ENCODE measurements at places on chromosomes 6 and 20.

DNA sequence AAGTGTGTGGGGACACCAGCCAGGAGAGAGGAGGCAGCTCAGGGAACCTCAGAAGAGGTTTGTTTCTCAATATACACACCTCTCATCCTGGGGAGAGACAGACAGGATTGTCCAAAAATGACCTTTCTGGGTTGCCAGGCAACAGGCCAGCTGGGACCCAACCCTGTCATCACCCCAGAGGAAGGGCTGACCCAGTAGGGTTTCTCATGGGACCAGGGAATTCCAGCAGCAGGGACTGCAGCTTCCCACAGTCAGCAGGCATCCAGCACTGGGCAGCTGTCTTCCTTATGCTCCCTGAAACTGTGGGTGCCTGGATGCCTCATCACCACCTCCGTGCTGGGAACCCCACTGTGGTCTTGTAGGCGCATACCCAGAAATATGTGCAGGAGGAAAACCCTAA, 1.3 kb downstream of the C20orf202 start:
- H3K4me1 ChIP-seq = peaks cover 4% of the 10 kb centered on the region
- DNase-seq = no peak
- no peak overlapping the region for H3K27ac ChIP-seq
- H3K27me3 ChIP-seq = peaks cover 17% of the 10 kb centered on the region
- no peak overlapping the region for H3K4me3 ChIP-seq

DNA sequence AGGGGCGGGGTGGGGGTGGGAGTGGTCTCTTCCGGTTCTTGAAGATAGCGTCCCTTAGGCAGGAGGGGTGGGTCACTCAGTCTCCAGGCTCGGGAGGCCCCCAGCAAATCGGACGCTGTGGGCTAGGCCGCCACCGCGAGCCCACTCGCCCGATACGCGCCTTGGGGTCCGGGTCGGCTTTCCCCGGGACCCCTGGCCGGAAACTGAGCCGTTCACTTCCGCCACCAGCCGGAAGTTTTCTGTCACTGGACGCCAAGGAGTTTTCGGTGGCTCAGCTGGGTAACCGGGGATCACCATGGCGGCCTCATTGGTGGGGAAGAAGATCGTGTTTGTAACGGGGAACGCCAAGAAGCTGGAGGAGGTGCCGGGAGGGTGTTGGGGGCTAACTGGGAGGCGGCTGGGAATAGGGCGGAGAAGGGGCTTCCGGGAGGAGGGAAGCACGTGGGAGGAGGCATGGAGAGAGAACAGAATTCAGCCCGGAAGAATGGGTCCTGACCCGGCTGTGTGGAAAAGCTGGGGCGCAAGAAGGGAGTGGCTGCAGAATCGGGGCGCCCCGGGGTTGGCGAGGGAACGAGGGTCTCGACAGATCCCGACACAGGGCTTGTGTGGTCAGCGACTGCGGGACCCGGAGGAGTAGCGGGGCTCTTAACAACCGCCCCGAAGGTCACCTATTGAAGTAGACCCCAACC, at the start of gene ITPA:
TSS of gene ITPA (plus strand) at position 242 of the 689 bp plus-strand sequence. CDS start at position 296, 54 bp downstream.
- DNase-seq = peak; percentile 50
- no peaks in the 10 kb centered on the region for H3K27me3 ChIP-seq
- H3K27ac ChIP-seq = peak within 1 kb of the TSS; percentile 87
- peak within 1 kb of the TSS; percentile 96 for H3K4me3 ChIP-seq
- peaks cover 16% of the 10 kb centered on the region for H3K36me3 ChIP-seq
- H3K4me1 ChIP-seq = peaks cover 10% of the 10 kb centered on the region

GRCh38 chr20:44097521-44098255, 89.3 kb downstream of the JPH2 start:
- peaks cover 4% of the 10 kb centered on the region for H3K4me1 ChIP-seq
- no peak overlapping the region for H3K4me3 ChIP-seq
- H3K27me3 ChIP-seq = peaks cover 30% of the 10 kb centered on the region
- no peak for DNase-seq
- no peaks in the 10 kb centered on the region for H3K36me3 ChIP-seq

- peaks cover 14% of the 10 kb centered on the region for H3K27me3 ChIP-seq
- H3K4me1 ChIP-seq = peaks cover 4% of the 10 kb centered on the region
- H3K36me3 ChIP-seq = no peaks in the 10 kb centered on the region
Observed at GRCh38 chr6:35168461-35168861, 27.3 kb upstream of the TCP11 start.

- DNase-seq = no peak
- peaks cover 1% of the 10 kb centered on the region for H3K36me3 ChIP-seq
- no peaks in the 10 kb centered on the region for H3K27me3 ChIP-seq
- no peak overlapping the region for H3K4me3 ChIP-seq
- H3K27ac ChIP-seq = peak overlapping the region; percentile 69
- H3K4me1 ChIP-seq = peaks cover 57% of the 10 kb centered on the region
Observed at GRCh38 chr6:137944793-137945498, 77.9 kb downstream of the TNFAIP3 start.

- no peak for DNase-seq
- H3K4me3 ChIP-seq = no peak overlapping the region
- no peak overlapping the region for H3K27ac ChIP-seq
Observed at GRCh38 chr6:83247471-83247870, 54.3 kb downstream of the RWDD2A start.

DNA sequence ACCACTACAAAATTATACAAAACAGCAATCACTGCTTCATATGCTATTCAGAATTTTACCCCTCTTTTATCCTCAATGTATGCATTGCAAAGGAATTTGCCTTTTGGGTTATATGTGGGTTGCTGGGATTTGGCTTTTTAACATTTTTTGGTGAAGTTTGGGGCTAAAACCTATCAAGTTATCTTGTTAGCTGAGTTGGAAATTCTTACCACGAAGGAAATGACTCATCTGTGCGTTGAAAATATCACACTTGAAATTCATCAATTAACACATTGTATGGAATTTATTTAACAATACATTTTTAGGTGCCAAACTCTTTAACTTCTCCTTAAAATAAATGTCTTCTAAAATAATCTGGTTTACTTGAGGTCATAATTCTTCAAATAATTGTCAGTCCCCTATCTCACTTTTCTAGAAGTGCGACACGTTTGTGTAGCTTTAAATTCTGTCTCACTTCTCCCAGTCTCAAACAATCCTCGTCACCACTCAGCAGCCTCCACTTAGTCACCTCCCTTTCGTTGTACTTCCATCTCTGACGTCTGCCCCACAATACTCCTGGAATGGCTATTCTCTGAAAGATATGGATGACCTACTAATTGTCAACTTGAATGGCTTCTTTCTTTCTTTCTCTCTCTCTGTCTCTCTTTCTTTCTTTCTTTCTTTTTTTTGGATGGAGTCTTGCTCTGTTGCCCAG, 88.5 kb downstream of the PHACTR1 start:
- no peak for DNase-seq
- peaks cover 2% of the 10 kb centered on the region for H3K4me1 ChIP-seq
- H3K36me3 ChIP-seq = no peaks in the 10 kb centered on the region
- H3K27ac ChIP-seq = no peak overlapping the region
- H3K27me3 ChIP-seq = peaks cover 6% of the 10 kb centered on the region

GRCh38 chr6:138752017-138752416, 21.6 kb upstream of the CCDC28A start:
- H3K4me3 ChIP-seq = no peak overlapping the region
- no peaks in the 10 kb centered on the region for H3K36me3 ChIP-seq
- H3K4me1 ChIP-seq = no peaks in the 10 kb centered on the region
- H3K27ac ChIP-seq = no peak overlapping the region
- no peak for DNase-seq

- peaks cover 20% of the 10 kb centered on the region for H3K4me1 ChIP-seq
- no peak overlapping the region for H3K4me3 ChIP-seq
- no peaks in the 10 kb centered on the region for H3K36me3 ChIP-seq
- DNase-seq = no peak
- no peaks in the 10 kb centered on the region for H3K27me3 ChIP-seq
Observed at GRCh38 chr6:52548353-52548713, 28.5 kb downstream of the TRAM2 start.

DNA sequence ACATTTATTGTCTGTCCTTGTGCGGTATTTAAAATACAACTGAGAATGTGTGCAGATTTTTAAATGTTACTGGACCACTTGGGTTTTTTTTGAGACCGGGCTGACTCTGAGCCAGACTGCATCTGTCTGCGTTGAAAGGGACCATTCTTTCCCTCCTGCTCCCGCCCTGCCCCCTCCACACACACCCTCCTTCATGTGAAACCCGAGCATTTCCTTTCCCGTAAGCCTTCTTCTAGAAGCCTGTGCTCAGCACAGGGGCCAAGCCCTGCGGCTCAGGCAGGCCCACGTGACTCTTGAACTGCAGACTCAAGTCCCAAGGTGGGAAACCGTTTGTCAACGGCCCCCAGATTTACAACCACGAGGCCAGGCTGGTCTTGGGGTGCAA, 82.7 kb upstream of the FOXC1 start:
- peaks cover 5% of the 10 kb centered on the region for H3K27me3 ChIP-seq
- DNase-seq = no peak
- H3K27ac ChIP-seq = no peak overlapping the region
- H3K4me1 ChIP-seq = peaks cover 44% of the 10 kb centered on the region
- no peaks in the 10 kb centered on the region for H3K36me3 ChIP-seq

- DNase-seq = no peak
- no peaks in the 10 kb centered on the region for H3K27me3 ChIP-seq
- no peak overlapping the region for H3K27ac ChIP-seq
- H3K36me3 ChIP-seq = peaks cover 26% of the 10 kb centered on the region
- H3K4me1 ChIP-seq = peaks cover 4% of the 10 kb centered on the region
Observed at GRCh38 chr20:63701329-63702035, 5.0 kb downstream of the TNFRSF6B start.

GRCh38 chr6:117729613-117730012, 54.3 kb downstream of the NUS1 start:
- H3K27ac ChIP-seq = no peak overlapping the region
- H3K36me3 ChIP-seq = no peaks in the 10 kb centered on the region
- peaks cover 2% of the 10 kb centered on the region for H3K4me1 ChIP-seq
- DNase-seq = no peak

DNA sequence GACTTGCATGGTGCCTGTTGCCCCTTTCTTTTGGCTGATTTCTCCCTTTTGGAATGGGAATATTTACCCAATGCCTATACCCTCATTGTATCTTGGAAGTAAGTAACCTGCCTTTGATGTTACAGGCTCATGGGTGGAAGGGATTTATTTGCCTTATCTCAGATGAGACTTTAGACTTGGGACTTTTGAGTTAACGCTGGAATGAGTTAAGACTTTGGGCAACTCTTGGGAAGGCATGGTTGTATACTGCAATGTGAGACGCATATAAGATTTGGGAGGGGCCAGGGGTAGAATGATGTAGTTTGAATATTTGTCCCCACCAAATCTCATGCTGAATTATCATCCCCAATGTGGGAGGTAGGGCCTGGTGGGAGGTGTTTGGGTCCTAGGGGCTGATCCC, 75.5 kb downstream of the SYCP2 start:
- no peak overlapping the region for H3K27ac ChIP-seq
- no peak for DNase-seq
- no peaks in the 10 kb centered on the region for H3K4me1 ChIP-seq
- H3K36me3 ChIP-seq = no peaks in the 10 kb centered on the region

- H3K4me3 ChIP-seq = peak overlapping the region; percentile 83
- H3K4me1 ChIP-seq = peaks cover 29% of the 10 kb centered on the region
- DNase-seq = no peak
- H3K27ac ChIP-seq = no peak overlapping the region
- peaks cover 53% of the 10 kb centered on the region for H3K27me3 ChIP-seq
Observed at GRCh38 chr6:29627755-29628418, 5.1 kb downstream of the GABBR1 start.

GRCh38 chr20:37928996-37929682, 26.2 kb downstream of the VSTM2L start:
- no peak for DNase-seq
- H3K27ac ChIP-seq = no peak overlapping the region
- no peak overlapping the region for H3K4me3 ChIP-seq
- H3K36me3 ChIP-seq = no peaks in the 10 kb centered on the region
- no peaks in the 10 kb centered on the region for H3K4me1 ChIP-seq

DNA sequence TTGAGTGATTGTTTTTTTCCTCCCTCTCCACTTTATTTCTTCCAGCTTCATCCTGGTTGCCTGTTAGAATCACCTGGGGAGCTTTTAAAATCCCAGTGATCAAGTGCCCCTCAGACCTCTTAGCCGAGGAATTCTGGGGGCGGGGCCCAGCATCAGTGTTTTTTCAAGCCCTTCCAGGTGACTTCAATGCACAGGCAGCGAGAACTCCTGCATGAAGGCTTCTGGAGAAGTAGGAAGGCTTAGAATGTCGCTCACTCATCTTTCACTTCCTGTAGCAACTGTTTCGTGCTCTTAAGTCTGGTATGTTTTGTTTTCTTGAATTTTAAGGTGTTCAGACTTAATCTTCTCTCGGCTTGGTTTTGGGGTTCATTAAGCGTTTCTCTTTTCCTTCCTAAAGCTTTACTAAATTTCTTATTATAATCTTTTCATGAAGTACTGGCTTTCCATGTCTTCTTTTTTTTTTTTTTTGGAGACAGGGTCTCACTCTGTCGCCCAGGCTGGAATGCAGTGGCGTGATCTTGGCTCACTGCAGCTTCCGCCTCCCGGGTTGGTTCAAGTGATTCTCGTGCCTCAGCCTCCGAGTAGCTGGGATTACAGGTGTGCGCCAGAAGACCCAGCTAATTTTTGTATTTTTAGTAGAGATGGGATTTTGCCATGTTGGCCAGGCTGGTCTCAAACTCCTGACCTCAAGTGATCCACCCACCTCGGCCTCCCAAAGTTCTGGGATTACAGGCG, 30.9 kb upstream of the TULP1 start:
- no peak overlapping the region for H3K4me3 ChIP-seq
- H3K27me3 ChIP-seq = no peaks in the 10 kb centered on the region
- no peaks in the 10 kb centered on the region for H3K36me3 ChIP-seq

GRCh38 chr6:380234-381218, 11.0 kb upstream of the IRF4 start:
- no peak overlapping the region for H3K4me3 ChIP-seq
- H3K36me3 ChIP-seq = no peaks in the 10 kb centered on the region
- H3K27me3 ChIP-seq = peaks cover 2% of the 10 kb centered on the region

- no peak overlapping the region for H3K27ac ChIP-seq
- H3K36me3 ChIP-seq = peaks cover 75% of the 10 kb centered on the region
- H3K27me3 ChIP-seq = no peaks in the 10 kb centered on the region
- H3K4me3 ChIP-seq = no peak overlapping the region
- H3K4me1 ChIP-seq = peaks cover 38% of the 10 kb centered on the region
- no peak for DNase-seq
Observed at GRCh38 chr6:11315743-11316437, 83.4 kb upstream of the NEDD9 start.

- no peak for DNase-seq
- peaks cover 20% of the 10 kb centered on the region for H3K4me1 ChIP-seq
- H3K4me3 ChIP-seq = no peak within 1 kb of the TSS
- H3K27ac ChIP-seq = no peak within 1 kb of the TSS
- H3K36me3 ChIP-seq = no peaks in the 10 kb centered on the region
Observed at GRCh38 chr6:10521104-10521808, at the start of gene GCNT2. Gene GCNT2 (plus strand): TSS chr6:10521351. CDS start chr6:10528912, 7,561 bp downstream.

- H3K36me3 ChIP-seq = peaks cover 29% of the 10 kb centered on the region
- H3K27ac ChIP-seq = no peak overlapping the region
- H3K4me3 ChIP-seq = no peak overlapping the region
- no peaks in the 10 kb centered on the region for H3K27me3 ChIP-seq
- no peak for DNase-seq
- peaks cover 2% of the 10 kb centered on the region for H3K4me1 ChIP-seq
Observed at GRCh38 chr6:145929037-145929633, 35.0 kb downstream of the SHPRH start.

- H3K36me3 ChIP-seq = no peaks in the 10 kb centered on the region
- DNase-seq = no peak
- H3K27ac ChIP-seq = no peak overlapping the region
- no peak overlapping the region for H3K4me3 ChIP-seq
- peaks cover 9% of the 10 kb centered on the region for H3K4me1 ChIP-seq
Observed at GRCh38 chr6:14798594-14798982, 447.3 kb upstream of the JARID2 start.

GRCh38 chr6:110884321-110884720, 9.7 kb downstream of the AMD1 start:
- H3K27ac ChIP-seq = peak overlapping the region; percentile 1
- H3K4me3 ChIP-seq = no peak overlapping the region
- peaks cover 50% of the 10 kb centered on the region for H3K4me1 ChIP-seq
- no peak for DNase-seq
